ENCODE measurements at places on chromosomes 2 and 18.
A peak's percentile ranks its signal among the peaks of the same experiment; 100 is the strongest.

DNA sequence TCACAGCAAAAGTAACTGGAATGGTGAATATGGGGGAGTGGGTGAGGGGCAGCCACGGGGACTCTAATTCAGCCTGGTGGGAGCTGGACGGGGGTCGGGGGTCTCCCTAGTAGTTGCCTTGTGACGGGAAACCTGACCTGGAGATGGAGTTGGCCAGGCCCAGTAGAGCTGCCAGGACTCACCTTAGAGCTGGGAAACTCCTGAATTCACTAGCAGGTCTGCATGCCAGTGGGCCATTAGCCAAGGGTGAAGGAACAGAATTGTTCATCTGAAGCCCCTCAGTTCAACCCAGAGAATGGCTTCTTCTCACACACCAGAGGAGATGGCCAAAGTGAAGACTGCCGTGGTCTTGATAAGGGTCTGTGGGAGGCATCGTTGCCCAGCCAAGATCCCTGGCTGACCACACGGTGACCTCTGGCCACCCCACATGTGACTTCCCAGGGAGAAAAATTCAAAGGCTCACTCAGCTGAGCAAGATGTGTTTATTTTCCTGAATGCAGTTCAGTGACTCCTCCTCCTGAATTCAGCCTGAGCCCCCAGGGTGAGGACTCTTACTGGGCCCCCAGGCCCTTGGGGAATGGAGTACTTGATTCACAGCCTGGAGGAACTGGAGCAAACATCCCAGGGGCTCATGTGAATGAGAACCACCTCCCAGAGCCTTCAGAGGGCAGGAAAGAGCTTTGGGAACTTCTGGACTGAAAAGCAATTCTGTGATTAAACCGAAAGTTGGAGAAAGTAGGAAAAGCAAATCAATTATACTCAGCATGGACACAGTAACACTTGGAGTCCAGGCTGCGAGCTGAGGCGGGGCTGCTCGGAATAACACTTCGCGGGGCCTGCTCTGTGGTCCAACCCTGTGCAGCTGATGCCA is 25.2 kb downstream of the MOCOS start:
- DNase-seq: no peak

DNA sequence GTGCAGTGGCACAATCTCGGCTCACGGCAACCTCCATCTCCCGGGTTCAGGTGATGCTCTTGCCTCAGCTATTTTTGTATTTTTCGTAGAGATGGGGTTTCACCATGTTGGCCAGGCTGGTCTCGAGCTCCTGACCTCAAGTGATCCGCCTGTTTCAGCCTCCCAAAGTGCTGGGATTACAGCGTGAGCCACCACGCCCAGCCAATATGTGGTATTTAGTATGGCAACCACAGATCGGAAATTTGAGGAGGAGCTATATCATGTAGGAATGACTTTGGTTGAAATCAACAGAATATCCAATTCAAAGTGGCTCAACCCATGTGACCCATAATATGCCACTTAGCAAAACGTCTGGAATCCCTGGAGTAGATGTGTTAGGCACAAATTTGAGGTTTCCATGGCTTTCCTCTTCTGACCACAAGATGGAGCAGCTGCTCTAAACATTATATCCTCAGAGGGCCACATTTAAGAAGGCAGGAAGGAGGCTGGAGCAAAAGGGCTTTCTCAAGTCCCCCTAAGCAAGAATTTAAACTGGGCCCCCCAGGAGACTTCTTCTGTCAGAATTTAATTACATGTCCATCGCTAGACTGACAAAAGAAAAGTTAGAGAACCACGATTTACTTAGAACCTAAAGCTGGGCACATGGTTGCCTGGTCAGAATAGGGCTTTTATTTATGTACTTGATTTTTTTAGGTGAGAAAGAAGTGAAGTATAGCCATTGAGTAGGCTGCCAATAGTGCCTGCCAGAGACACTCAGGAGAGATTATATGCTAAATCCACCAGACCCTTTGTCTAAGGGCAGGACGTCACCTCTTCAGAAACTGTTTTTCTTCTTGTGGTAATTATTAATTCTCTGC is 49.6 kb upstream of the ITSN2 start:
- DNase-seq: peak; percentile 45

- no peak for DNase-seq
Observed at GRCh38 chr18:62037989-62038778, 145.4 kb upstream of the RNF152 start.

DNA sequence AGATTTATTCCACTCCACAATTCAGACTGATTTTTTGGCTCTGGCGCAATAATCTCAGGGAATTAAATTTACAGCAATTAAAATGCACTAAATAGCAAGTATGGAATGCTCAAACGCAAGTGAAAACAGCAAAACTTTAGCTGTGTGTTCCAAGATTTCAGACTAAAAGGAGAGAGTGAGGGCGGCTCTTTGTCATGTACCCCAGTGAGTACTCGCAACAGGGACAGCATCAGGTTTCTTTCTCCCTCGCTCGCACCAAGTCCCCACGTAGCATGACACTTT is 1.1 kb downstream of the ROCK2 start:
- no peak for DNase-seq

DNA sequence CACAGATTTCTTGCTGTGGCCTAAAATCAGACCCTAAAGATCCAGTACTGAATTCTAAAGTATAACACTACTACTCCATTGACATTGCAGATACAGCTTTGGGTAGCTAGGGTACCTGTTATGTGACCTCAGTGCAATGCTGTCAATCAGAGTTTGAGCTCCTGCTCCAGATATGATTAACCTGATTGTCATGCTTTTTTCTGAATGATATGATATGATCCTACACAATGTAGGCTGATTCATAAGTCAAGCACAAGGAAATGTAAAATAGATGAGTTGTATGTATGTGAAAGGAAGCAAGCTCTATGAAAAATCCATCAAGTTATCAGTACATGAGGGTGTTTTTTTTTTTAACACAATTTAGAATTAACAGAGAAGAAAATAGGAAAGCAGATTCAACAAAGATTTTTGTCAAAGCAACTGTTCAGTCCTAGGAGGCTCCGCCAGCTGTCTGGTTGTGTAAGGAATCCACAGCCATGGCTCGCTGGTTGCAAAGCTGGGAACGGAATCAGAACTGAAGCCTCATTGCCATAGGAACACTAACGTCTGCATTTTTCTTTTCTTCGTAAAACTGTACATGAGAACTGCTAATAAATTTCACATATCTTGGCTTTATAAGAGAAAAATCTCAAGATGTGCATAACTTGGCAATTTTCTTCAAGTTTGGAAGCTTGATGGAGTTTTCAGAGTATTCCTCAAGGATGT is 52.9 kb downstream of the NR4A2 start:
- DNase-seq: no peak

GRCh38 chr2:18301421-18302139 is 258.9 kb downstream of the RDH14 start:
- no peak for DNase-seq

DNA sequence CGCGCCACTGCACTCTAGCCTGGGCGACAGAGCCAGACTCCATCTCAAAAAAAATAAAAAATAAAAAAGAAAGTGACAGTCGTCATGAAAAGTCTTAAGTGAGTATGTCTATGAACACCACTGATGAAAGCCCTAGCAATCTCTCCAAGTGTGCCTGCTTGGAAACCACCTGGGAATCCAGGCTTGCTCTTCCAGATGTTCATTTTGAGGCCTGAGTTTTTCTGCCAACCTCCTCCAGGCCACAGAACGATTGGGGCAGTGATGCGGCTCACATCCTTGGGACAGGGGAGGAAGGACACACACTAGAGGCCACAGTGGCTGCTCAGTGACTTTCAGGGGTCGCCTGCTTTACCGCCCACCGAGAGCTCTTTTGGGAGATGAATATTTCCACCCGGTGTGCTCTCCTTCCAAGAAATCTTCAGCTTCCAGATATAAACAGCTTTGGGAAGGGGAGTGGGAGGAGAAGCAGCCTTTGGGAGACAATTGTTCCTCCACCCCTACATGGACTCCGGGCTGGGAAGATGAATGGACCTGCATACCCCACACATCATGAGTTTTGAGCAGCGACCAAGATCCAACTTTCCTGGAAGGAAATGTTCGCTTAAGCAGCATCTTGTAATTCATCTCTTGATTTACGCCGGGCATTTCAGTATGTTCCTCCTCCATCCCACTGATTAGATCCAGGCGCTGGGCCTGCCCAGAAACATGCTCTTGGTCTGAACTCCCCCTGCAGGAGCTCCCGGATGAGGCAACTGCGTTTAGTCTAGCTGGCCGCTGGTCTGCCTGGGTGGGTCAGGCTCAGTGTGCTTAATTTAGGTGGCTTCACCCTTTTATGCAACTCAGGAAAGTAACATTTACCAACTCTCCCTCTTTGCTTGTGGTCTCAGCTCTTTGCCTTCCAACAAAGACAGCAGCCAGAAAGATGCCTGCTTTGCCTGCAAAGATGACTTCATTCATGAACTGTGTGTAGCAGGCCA is 6.2 kb upstream of the ARMC9 start:
- DNase-seq: peak; percentile 87

- DNase-seq: no peak
Observed at GRCh38 chr2:19230626-19231025, 127.8 kb downstream of the OSR1 start.

All from WERI-Rb-1 (cell line).